ENCODE measurements at places on chromosomes 16 and 17.

GRCh38 chr17:15432807-15433611, 34.4 kb downstream of the CDRT4 start:
- DNase-seq = peak; percentile 89

- peak; percentile 72 for DNase-seq
These were observed 17.1 kb downstream of the LIG3 start for GRCh38 chr17:34997355-34997862.

DNA sequence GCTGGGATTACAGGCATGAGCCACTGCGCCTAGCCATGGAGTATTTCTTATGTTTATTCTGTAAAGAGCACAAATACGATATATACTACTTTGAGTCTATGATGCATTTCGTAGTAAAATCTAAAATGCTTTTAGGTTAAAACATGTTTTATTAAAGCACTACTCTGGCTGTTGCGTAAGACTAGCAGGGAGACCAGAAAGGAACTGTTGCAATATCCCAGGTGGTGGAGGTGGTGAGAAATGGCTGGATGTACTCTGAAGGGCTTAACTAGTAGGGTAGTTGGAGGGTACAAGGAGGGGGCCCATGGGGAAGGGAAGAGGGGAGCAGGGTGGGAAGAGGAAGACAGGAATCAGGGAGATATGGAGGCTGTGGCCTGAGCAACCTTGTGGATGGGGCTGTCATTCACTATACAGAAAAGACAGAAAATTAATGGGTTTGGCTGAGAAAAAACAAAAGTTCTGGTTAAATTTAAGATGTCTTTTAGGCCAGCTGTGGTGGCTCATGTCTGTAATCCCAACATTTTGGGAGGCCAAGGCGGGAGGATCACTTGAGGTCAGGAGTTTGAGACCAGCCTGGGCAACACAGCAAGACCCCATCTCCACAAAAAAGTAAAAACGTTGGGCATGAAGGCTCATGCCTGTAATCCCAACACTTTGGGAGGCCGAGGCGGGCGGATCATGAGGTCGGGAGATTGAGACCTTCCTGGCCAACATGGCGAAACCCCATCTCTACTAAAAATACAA, 35.8 kb downstream of the ST3GAL2 start:
- no peak for DNase-seq

GRCh38 chr16:28983644-28984043, 1.2 kb upstream of the LAT start:
- DNase-seq = no peak

DNA sequence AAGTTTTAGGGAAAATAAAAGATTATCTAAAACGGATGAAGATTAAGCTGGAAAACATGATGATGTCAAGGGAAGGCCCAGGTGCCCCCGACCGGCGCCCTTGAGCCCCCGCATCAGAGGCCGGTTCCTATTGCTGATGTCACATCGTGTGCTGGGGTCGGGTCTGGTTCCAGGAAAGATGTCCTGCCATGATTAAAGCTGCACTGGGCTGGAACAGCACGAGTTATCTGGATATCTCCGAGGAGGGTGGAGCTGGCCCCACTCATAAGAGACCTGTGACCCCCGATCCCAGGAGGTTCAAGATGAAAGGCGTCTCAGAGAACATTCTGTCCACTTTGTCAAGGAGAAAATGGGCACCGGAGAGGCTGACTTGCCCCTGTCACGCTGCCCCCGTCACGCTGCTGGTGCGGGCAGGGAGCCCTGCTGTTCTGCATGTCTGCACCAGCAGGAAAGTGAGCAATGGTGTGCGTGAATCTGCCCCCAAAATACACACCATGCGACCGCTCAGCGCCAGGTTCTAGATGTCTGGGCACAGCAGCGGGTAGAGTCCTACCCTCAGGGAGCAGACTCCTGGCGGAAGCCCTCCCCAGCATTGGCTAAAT, 53.0 kb downstream of the ENGASE start:
- DNase-seq = no peak

DNA sequence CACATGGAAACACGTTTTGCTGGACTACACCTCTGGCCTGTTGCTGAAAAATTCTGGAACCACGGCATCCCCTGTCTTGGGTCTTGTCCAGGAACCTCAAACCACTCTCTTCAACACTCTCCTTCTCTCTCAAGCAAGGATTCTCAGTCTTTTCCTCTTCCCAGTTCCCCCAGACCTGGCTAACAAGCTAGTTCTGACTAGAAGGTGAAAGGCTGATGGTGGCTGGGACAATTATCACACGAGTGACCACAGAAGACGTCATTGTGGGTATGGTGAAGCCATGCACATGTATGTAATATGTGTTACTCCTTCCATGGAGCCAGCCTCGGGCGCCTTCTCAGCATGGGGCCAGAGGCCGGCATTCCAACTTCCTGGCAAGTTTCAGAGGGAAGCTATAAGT, 123.0 kb downstream of the CDYL2 start:
- DNase-seq = no peak

GRCh38 chr16:59920054-59920453, 1185.9 kb upstream of the GOT2 start:
- DNase-seq = no peak

DNA sequence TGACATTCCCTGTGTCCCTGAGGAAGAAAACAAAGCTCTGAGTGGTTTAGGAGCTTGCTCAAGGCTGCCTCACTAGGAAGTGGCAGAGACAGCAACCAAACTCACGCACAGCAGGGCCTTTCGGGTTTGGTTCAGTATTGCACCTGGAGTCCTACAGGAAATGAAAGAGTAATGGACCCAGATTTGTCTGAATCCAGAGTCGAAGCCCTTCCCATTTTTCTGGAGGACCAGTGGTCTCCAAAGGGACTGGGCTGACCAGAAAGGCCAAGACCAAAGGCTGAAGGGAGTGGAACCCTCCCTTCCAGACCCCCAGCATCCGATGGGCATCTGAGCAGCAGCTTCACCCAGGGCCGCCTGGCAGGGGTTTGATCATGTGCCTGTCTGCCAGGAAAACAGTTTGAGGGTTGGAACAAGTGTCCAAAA, 85.5 kb upstream of the RPL38 start:
- no peak for DNase-seq

- no peak for DNase-seq
These were observed 338.0 kb downstream of the WWOX start for GRCh38 chr16:78437352-78437968.

- DNase-seq = no peak
These were observed 67.8 kb upstream of the MMP2 start for GRCh38 chr16:55411231-55411630.

- no peak for DNase-seq
These were observed 1.2 kb downstream of the CPD start for GRCh38 chr17:30379903-30380381.

DNA sequence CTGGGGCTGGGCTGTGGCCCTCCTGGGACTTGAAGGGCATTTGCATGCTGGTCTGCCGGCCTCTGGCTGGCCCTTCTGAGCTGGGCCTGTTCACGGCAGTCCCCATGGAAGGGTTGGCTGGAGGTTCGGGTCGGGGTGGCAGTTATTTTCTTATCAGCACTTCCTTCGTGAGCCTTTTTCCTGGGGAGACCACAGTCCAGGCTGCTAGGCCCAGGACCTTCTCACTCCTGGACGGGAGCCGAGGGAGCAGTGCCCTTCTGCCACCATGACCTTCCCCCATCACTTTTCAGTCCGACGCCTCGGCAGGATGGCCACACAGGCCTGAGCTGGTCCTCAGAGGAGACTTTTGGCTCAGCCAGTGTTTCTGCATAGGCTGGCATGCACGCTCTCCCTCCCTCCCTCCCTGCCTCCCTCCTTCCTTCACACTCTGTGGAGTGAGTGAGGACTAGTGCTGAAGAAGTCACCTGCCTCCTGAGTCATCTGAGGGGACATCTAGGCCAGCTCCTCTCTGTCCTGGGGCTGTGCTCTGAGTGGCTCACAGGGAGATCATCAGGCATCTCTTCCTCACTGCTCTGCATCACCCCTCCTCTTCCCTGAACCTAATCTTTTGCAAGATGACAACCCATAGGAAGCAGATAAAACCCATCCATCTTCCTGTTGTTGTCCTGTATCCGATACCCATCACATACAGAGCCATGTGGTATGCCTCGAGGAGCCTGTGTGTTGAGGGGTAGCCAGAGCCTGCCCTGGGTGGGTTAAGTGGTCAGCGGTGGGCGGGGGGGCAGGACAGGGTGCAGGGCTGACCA, 109.7 kb downstream of the RAP1GAP2 start:
- no peak for DNase-seq

DNA sequence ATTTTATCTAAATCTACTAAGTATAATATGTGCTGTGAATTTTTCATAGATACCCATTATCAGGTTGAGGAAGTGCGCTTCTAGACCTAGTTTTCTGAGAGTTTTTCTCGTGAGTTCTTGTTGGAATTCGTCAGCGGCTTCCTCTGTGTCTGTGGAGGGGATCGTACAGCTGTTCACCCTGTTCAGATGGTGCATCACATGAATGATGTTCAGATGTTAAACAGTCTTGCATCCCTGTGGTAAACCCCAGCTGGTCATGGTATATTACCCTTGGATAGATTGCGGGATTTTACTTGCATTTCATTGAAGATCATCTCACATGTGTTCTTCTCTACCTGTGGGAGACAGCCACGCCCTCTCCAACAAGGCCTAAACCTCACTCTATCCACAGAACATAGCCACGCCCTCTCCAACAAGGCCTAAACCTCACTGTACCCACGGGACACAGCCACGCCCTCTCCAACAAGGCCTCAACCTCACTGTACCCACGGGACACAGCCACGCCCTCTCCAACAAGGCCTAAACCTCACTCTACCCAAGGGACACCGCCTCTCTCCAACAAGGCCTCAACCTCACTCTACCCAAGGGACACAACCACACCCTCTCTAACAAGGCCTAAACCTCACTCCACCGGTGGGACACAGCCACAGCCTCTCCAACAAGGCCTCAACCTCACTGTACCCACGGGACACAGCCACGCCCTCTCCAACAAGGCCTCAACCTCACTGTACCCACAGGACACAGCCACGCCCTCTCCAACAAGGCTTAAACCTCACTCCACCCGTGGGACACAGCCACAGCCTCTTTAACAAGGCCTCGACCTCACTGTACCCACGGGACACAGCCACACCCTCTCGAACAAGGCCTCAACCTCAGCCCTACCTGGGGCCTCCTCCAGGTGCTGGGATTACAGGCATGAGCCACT, 180.2 kb upstream of the CHMP6 start:
- no peak for DNase-seq

DNA sequence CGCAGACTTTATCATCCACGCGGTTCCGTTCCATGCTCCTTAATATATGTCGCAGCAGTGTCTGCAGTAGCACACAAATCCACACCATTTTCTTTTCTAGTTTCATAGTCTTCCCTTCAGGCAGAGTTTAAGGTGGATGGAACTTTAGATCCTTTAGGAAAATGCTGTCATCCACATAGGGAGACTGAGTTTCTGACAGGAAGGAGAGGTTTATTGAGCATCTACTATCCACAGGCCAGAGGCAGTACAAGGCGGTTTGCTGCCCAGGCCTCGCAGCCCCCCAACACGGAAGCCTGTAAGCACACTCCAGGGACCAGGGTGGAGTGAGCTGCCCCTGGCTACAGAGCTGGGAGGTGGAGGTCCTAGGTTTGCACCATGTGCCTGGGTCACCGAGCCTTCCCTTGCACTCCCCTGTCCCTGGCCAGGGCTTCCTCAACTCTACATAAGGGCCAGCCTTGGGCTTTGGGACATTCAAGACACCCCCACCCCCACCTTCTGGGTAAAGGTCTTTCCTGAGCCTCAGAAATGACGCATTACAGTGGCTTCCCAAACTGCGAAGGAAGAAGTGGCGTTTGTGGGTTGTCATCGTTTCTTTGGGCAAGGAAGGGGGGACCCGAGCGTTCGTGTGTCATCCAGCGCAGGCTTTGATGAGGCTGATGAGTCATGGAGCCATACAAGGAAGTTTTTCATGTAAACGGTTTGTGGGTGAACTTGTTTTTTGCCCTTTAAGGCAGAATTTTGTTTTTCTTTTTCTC, 146.5 kb upstream of the PLCG2 start:
- no peak for DNase-seq

DNA sequence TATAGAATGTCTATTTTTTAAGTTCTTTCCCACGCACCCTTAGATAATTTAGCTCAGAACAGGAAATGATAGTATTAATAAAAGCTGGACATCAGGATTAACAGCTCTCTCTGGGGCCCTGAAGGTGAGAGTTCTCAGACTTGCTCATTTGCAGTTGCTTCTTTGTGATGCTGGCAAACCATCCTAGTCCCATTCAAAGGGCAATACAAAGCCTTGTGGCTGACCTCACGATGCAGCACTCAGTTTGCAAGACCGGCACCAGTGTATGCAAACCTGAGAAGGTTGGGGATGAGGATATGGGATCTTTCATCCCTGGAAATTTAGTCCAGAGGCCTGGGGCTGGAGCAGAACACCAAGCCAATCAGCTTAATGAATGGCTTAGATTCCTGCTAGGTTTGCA, 29.3 kb downstream of the STH start:
- DNase-seq = no peak

DNA sequence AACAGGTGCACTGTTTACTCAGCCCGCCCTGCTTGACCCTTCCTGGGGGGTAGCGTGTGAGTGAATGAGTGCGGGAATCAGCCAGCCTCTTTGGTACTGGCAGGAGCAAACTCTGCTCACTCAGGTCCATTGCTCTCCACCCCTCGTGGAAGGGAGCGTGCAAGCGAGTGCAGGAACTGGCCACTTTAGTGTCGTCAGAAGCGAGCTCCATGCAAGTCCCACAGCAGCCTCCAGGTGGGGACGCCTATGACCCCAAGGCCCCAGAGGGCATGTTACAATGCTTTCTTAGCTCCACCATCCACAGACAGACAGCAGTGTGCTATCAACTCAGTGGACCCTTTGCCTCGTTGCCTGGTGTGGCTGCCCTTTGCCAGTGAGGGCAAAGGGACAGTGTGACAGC, 1025.1 kb upstream of the CDH8 start:
- no peak for DNase-seq

- peak; percentile 78 for DNase-seq
These were observed 27.7 kb upstream of the CLEC18B start for GRCh38 chr16:74448990-74449389.

GRCh38 chr17:4843321-4844000, 10.3 kb downstream of the MINK1 start:
- no peak for DNase-seq

DNA sequence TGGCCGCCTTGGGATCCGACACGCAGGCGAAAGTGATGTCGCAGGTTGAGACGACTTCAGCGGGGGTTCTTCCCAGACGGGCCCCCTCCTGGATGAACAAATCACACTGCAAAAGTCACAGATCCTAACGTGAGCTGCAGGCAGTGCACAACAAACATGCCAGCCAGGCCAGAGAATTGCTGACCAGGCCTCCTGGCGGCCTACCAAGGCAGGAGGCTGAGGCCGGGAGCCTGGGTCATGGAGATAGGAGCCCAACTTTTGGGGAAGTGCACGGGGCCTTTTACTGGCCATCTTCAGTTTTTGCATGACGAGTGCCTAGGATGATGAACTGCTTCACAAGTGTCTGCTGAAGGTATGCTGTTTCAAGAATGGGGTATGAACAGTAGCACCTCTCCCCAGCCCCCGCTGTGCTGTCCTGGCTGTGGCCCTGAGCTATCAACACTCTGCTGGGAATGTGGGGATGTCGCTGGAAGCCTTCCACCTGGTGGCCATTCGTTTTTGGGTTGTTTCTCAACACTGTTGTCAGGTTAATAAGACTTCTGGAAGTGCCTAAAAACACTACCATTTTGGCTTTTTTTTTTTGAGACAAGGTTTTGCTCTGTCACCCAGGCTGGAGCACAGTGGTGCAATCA, 12.2 kb upstream of the ROGDI start:
- no peak for DNase-seq

GRCh38 chr17:27555339-27555738, 75.6 kb upstream of the LGALS9 start:
- no peak for DNase-seq
